GM19239 (cell line): ENCODE measurements at places on chromosomes 3 and 15.
A peak's percentile ranks its signal among the peaks of the same experiment; 100 is the strongest.

DNA sequence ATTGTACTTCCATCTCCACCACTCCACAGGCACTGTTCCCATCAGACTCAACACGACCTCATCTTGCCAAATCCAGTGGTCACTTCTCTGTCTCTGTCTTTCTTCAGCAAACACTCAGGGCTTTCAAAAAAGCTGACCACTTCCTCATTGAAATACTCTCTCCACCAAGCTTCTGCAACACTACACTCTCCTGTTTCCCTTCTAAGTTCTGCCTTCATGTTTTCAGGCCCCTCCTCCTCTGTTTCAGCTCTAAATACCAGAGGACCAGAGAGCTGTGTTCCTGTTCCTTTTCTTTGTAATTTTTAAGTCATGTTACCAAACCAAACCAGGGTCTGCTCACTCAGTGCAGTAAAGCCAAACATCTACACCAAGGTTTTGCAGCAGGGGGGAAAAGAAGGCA lies 33.8 kb upstream of the ACP3 start:
- DNase-seq = peak; percentile 9

DNA sequence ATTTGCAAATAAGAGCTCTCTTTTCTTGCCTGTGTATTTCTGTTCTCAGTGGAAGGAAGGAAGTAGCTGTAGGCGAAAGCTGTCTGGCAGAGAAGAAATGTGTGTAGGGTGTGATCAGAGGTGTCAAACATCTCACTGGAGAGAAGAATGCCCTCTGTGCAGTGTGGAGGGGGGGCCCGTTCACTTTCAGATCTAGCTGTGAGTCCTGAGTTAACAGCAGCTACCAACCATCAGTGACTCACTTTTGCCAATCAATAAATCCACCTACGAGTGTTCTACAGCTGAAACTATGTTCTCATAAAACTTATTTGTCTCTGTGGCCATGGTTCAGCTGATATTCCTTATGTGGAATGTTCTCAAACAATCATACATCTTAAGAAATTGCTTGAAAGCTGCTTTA lies 103.7 kb downstream of the FRMD4B start:
- no peak for DNase-seq

DNA sequence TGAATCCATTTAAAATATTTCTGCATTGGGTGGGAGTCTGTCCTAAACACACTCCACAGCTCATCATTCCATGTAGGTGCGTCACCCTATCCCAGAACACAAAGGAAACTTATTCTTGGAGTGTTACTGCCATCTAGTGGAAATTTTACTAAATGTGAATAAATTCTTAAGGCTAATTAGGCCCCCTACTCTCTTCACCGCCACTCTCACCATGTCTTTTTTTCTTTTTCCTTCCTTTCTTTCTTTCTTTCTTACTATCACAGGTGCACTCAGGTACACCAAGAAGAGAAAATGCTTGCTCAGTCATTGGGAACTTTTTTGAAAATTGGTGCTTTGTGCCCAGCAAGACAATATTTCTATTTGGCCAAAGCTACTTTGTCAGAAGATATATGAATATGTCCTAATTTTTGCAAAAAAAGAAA lies 26.4 kb upstream of the ATP8B4 start:
- peak; percentile 7 for DNase-seq

DNA sequence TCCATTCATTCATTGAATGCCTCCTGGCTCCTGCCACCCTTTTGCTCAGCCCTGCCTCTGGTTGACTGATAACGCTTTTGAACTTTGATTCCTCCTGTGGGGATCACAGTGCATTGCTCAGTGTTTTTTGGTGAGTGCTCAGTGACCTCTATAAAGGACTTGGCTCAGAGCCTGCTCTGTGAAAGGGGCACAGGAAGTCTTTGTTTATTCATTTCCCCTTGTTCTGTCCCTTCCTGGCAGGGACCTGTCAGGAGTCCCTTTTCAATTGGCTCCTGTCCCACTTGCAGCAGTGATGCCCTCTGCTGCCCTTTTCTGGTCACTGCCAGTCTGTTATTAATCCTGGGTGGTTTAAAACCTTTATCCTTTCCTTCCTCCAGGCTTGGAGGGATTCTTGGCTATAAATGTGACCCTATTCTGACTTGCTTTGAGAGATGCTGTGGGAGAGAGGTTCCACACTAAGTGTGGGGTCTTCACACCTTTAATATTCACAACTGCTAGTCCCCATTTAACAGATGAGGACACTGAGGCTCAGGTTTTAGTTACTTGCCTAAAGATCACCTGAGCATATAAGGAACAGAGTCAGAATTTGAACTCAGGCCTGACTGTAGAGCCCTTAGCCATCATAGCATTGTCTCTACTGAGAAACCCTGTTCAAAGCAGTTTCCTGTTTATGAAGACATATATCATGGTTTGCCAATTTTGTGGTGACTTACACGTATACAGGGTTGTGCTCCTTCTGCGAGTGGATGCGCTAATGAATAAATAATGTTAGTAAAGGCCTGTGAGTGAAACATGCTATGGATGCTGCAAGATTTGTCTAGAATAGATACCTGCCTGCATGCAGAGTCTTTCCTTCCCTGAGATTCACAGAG lies 23.2 kb upstream of the TATDN2 start:
- peak; percentile 63 for DNase-seq

DNA sequence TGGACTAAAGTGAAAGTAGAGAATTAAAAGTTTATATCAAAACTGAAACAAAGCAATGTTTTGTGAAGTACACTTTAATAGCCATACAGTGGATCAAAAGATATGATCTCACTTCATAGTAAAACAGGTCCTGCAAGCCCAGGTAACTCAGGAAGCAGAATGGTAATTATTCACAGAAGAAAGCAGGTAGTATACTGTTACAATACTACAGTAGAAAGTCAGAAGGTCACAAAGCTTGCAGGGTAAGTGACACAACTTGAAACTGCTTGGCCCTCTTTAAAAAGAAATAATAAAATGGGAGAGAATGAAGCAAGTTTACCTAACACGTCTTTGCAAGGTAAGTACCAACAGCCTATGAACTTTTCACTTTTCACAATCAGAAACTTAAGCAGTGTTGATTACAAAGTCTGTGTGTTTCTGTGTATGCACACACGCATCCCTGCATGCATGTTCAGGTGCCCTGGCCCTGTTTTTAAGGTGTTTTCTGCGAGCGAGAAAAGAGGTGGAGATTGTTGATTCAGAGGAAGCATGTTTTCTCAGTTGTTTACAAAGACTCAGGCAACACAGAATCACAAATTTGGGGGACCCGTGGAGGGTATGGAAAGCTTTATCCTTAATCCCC lies at the start of gene NAALADL2:
TSS of gene NAALADL2 (plus strand) at position 221 of the 622 bp plus-strand sequence.
- no peak for DNase-seq

DNA sequence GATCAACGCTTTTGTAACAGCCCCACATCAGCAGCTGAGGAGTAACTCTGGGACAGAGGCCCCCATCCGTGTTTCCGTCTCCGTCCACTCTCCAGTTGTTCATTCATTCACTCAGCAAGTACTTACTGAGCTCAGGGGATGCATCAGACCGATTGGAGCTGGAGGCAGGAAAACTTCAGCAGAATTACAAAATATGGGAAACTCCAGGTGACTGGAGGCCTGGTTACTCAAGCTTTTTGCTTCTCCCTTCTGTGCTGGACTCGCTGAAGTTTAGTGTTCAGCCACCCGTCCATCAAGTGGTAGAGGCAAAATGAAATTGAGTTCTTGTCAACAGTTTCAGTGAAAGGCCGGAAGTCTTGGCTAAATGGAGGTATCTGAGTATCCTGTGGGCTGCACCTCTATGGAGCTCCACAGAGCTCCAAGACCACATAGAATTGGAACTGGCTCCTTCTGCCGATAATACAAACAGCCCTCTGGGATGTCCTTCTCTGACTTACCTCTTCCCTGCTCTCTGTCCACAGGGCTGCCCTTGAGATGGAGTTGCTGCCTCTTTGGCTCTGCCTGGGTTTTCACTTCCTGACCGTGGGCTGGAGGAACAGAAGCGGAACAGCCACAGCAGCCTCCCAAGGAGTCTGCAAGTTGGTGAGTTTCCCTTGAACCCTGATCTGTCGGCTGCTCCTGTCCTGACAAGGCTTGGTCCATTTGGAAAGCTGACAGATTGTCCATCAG lies 14.7 kb downstream of the NRROS start:
- DNase-seq = no peak

- no peak for DNase-seq
These were observed 237.2 kb downstream of the MBNL1 start for GRCh38 chr3:152505926-152506325.

- DNase-seq = no peak
These were observed 18.0 kb downstream of the CHST2 start for GRCh38 chr3:143137435-143138036.

DNA sequence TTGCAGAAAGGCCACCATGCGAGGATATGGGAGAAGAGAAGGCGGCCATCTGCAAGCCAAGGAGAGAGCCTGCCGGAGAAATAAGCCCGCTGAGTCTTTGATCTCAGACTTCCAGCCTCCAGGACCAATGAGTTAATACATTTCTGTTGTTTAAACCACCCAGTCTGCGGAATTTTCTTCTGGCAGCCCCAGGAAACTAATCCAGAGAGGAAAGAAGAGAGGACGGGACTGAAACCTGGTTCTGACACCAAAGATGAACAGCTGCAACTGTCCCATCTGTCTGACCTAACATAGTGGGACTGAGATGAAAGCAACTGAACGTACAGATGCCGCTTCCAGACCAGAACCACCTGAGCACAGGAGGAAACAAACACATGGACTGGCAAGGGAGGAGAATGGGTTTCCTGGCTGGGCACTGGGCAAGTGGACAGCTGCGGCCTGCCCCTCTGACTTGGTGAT lies 32.3 kb downstream of the VGLL4 start:
- DNase-seq = no peak

GRCh38 chr15:79002581-79002980 lies 57.7 kb upstream of the CTSH start:
- DNase-seq = no peak

- no peak for DNase-seq
These were observed 166.7 kb downstream of the CTNNB1 start for GRCh38 chr3:41365973-41366372.
